Posterior vena cava (tissue), 2 donors: ENCODE measurements at places on chromosomes 6 and 20.

- no peak for DNase-seq
Observed at GRCh38 chr6:41262401-41262800, 24.1 kb downstream of the TREM1 start.

- DNase-seq: no peak
Observed at GRCh38 chr6:15675536-15676220, 12.8 kb upstream of the DTNBP1 start.

GRCh38 chr6:15263780-15264374 is 18.0 kb downstream of the JARID2 start:
- no peak for DNase-seq

DNA sequence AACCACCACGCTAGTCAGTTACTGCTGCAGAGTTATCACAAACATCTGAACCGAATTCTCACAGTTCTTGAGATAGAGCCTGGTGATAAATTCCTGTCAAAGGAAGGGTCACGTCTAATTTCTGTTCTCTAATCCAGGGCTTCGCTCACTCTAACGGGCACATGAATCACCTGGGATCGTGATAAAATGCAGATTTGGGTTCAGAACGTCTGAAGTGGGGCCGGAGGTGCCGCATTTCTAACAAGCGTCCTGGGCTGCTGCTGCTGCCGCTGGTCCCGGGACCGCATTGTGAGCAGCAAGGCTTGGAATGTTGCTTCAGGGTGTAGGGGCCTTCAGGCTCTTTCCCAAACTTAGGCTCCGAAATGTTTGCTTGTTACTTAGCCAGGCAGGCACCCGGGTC is 264.1 kb downstream of the CDC5L start:
- DNase-seq: no peak

DNA sequence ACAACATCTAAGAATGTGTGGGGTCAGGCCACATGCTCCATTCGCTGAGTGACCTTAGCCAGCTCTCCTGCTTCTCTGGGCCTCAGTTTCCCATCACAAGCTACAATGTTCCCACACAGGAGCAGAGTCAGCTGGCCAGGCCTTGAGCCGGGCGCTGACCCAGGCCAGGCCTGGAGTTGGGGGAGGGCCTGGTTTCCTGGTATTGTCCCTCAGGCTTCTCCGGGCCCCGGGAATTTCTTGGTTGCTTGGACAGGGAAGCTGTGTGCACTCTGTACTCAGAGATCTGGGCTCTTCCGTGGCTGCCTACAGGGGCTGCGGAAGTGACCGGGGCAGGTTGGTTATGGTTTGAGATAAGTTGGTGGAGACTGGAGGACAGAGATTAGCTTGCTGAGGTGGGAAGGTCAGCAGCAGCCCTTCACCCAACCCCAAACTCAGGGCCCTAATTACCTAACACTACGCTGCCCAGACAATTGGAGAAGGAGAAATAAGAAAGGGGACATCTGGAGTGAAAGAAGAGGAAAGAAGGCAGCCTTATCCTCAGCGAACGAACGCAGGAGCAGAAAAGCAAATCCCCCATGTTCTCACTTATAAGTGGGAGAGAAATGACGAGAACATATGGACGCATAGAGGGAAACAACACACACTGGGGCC is 6.2 kb downstream of the TGM2 start:
- DNase-seq: no peak

- peak; percentile 90 for DNase-seq
Observed at GRCh38 chr6:99868074-99868702, 125.8 kb downstream of the MCHR2 start.

DNA sequence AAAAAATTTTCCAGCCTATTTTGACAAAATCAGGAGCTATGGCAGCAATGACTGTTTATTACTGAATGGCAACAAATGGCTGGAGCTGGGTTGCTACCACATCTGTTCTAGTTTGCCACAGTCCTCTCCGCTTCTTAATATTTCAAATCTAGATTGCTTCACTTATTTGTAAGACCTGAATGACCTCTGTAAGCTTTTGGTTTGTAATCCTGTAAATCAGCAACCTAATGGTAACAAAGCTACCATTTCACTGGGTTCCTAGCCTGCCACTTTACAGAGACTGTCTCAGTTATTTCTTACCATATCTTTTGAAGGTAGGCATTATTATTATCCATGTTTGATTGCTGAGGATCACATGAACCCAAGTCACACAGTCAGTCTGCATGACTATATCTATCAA is 15.4 kb downstream of the ZNFX1 start:
- DNase-seq: no peak

- no peak for DNase-seq
Observed at GRCh38 chr6:47669684-47670513, 28.5 kb upstream of the ADGRF4 start.

DNA sequence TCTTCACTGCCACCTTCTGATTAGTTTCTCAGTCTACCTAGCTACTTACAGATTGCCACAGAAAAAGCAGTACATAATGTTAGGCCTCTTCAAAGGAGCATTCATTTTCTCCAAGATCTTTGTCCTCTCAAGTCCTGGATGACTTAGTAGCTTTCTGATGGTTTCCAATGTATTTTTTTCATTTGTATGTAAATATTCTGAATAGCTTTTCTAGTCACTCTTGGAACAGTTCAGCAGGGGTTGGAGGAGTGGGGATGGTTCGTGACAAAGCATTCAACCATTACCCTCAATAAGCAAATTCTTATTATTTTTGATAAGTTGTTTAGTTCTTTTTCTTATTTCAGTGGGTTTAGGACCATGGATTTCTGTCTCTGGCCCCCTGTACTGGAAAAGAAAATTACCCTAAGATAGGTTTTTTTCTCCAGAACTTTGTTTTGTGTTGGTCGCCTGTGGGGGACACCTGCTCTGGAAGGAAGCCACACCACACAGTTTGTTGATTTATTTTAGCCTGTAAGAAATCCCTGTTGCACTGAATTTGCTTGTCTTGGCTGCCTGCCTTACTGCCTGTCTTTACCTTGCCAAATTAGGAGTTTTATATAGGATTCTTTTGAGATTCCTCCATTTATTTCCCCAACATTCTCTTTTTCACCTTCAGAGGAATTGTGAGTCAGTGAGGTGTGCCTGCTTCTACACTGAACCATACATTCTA is 247.9 kb downstream of the RFPL4B start:
- no peak for DNase-seq

- no peak for DNase-seq
Observed at GRCh38 chr6:152154559-152155356, 347.3 kb downstream of the ESR1 start.

- no peak for DNase-seq
Observed at GRCh38 chr20:24560571-24561491, 91.4 kb downstream of the SYNDIG1 start.

GRCh38 chr6:90411292-90411781 is 114.7 kb upstream of the BACH2 start:
- no peak for DNase-seq

DNA sequence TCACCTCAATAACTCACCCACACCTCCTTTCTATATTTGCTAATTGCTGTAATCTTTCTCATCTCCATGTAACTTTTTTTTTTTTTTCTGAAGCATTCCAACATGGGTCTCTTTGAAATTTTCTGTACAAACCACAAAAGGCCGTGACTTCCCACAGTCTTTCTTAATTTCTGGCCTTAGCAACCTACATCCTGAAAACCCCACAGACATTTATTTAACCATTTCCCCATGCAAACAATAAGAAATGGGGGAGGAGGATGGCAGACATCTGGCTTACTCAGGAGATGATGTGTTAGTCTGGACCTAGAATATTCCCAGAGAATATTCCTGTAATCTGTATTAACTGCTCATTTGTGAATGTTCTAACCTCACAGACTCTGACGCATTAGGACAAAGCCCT is 57.6 kb downstream of the MEP1A start:
- DNase-seq: no peak

- no peak for DNase-seq
Observed at GRCh38 chr6:169783401-169783800, 32.0 kb downstream of the ERMARD start.

DNA sequence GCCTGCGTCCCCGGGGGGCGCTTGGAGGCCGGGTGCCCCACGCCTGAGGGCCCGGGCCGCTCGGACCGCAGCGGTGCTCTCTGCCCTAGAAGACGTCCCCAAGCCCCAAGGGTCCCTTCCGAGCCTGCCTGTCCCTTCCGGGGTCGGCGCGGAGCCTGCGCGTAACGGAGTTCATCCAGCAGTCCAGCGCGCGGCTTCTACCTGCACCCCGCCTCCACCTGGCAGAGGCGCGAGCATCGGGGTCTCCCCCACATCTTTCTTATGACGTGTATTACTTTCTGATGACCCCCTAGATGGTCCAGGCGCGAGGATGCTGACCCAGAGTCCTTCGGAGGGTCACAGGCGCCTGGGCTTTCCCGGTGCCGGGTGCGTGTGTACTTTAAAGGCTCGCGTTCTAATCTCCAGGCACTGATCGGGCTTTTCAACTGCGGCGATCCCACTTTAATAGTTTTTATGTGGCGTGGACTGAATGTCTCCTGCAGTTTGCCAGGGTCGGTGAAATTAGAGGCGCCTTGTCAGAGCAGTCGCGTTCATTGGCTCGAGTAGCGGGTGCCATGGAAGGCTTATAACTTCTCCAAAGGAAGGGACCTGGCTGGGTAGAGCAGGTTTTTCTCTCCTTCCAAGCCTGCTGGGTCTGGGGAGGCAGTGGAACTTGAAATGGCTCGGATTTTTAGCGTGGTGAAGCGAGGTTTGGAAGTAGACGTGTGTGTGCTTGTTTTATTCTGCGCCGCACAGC is 912 bp downstream of the EYA4 start:
- DNase-seq: no peak

DNA sequence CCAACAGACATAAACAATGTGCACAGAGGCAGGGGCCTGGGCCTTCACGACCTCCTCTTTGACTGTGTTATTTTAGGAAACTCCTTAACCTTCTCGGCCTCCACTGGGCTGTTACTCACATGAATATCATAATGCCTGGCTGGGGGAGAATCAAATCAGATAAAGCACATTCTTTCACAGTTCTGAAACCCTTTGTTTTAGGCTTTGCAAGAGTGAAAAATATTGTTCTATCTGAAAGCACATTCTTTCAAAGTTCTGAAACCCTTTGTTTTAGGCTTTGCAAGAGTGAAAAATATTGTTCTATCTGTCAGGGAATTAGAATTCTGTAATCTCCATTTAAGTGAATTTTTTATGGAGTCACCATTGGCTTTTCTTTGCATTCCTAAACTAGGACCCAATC is 50.7 kb upstream of the SYNDIG1 start:
- DNase-seq: no peak

DNA sequence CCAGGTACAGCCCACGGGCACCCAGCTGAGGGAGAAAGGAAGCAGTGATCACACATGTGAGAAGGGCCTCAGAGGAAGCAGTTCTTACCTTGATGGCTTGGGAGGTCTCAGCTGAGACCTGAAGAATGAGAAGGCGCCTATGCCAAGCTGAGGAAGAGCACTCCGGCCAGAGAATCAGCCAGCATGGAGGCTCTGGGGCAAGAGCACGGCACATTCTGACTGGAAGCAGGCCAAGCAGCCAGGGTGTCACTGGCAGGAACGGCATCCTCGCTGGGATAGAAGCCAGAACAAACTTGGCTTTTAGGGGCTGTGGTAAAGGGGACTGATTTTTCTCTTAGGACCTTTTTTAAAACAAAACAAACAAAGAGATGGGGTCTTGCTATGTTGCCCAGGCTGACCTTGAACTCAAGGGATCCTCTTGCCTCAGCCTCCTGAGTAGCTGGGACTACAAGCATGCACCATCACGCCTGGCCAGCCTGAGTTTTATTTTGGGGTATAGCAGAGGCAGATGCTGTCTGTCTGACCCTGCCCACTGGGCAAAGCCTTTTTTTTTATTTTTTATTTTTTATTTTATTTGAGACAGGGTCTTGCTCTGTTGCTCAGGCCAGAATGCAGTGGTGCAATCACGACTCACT is 17.6 kb downstream of the GHRH start:
- no peak for DNase-seq

DNA sequence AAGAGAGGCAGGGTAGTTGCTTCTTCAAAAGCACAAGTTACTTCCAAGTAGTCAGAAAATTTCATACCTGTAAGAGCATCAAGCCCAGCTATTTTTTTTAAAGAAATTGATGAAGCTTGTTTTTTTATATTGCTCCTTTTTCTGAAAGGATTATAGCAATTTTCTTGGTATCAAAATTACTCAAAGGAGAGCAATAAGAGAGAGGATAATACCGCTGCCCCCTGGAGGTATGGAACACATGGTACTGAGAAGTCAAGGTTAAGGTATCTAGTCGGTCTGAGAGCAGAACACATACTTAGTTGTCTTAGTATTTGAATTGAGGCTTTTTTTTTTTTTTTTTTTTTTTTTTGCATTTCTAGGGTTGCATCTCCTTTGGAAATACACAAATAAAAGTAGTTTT is 59.4 kb downstream of the ADGRF5 start:
- DNase-seq: no peak

- no peak for DNase-seq
Observed at GRCh38 chr6:158729906-158730540, 80.2 kb downstream of the SYTL3 start.

- peak; percentile 76 for DNase-seq
Observed at GRCh38 chr6:168091381-168092264, 12.6 kb upstream of the FRMD1 start.

GRCh38 chr6:145491126-145491525 is 244.2 kb downstream of the EPM2A start:
- no peak for DNase-seq

DNA sequence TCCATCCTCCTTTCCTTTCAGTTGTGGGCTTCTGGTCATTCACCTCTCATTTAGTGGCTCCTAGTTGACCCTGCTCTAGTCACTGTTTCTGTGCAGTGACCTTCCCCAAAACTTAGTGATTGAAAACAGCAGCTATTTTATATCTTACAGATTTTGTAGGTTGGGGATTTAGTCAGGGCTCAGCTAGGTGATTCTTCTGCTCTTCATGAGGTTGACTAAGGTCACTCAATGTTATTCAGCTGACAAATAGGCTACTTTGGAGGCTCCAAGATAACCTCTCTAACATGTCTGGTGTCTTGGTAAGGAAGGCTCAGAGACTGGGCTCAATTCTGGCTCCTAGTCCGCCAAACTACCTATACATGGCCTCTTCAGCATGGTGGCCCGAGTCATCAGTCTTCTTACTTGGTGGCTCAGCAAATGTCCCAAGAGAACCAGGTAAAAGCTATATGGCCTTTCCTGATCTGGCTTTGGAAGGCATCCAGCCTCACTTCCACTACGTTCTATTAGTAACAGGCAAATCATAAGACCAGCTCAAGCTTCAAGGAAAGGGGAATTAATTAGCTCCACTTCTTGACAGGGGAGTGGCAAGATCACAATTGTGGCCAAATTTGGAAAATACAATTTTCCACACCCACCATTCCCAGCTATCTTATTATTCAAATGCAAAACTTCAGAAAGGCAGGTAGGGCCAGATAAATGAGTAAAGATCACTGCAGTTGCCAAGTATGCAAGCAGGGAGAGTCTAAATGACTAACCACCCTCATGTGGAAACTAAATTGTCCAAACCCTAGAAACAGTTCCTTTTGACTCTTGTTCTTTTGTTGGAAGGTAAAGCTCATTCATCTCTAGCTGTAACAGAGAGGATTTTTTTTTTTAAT is 50.5 kb upstream of the LTV1 start:
- DNase-seq: no peak
